ENCODE measurements at places on chromosomes 7 and 10.

DNA sequence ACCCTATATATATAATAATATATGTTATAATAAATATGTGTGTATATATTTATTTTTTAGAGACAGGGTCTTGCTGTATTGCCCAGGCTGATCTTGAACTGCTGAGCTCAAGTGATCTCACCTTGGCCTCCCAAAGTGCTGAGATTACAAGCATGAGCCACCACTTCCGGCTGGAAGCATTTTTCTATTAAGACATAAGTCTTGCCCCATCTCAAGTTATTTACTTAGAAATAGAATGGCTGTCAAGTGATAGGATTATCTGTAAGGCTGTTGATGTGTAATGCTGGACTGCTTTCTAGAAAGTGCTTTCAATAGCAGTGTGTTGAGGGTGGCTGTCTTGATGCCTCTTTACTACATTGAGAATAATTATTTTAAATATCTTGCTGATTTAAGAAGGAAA lies 65.2 kb downstream of the ZMYND11 start:
- no peak for DNase-seq

DNA sequence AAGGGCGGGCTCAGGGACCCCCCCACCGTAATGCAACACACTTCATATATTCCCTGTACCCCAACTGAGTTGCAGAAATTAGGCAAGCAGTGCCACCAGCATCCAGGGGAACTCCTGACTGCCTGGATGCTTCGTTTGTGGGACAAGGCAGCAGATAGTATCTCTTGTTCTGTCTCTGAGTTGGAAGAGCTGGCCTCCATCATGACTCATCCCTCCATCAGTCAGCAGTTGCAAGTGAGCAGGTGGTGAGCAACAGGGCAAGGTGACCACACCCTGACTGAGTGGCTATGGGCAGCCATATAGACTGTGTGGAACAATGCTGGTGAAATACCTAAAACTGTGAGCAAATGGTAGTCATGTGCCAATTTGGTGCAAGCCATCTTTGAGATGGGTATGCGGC lies 22.8 kb upstream of the ADAMTS14 start:
- no peak for DNase-seq

DNA sequence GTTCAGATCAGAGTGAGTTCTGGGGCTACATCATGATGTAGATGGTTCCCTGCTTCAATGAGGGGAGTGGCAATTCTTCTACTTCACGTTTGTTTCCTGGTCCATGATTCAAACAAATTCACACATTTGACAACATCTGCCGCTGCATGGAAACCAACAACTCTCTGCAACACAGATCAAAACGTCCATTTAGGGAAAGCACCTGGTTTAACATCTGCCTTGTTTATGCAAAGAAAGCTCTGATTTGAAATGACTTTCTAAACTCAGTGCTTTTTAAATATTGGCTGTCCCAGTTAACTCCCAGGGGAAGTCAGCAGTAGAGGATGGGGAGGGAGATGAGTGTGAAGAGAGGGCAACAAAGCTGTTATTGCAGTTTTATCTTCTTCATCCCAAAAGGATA lies 93.8 kb downstream of the GAD2 start:
- no peak for DNase-seq

DNA sequence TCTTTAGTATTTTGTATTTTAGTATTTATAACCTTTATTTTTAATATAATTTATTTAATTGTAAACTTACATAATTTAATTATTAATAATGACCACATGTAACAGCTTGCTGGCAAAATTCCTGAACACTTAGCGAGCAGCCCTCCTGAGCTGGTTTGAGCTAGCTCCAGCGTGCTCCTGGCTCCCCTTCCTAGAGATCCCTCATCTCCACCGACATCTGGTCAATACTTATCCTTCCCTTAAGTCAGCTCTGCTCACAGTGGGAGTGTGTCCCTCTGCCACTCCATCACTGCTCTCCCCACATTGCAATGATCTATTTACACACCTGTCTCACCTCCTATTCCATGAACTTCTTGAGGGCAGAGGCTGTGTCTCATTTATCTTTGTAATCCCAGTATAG lies 20.6 kb upstream of the TBXAS1 start:
- no peak for DNase-seq

- no peak for DNase-seq
Measured at GRCh38 chr7:12519682-12520009, 50.9 kb upstream of the SCIN start.

GRCh38 chr10:36211856-36212255 lies 569.8 kb upstream of the FZD8 start:
- DNase-seq: no peak

- no peak for DNase-seq
Measured at GRCh38 chr10:2278363-2278762, 541.0 kb upstream of the ADARB2 start.

GRCh38 chr7:131292141-131292905 lies 35.4 kb upstream of the MKLN1 start:
- DNase-seq: no peak
